GM13976 (cell line): ENCODE measurements at places on chromosomes 7 and 10.

GRCh38 chr7:106313456-106313901 is 28.7 kb upstream of the NAMPT start:
- DNase-seq, result no peak

GRCh38 chr10:63324495-63324854 is 141.3 kb downstream of the JMJD1C start:
- no peak for DNase-seq

GRCh38 chr7:55448526-55448925 is 83.4 kb downstream of the LANCL2 start:
- no peak for DNase-seq

GRCh38 chr7:40777730-40778312 is 643.0 kb downstream of the SUGCT start:
- no peak for DNase-seq

DNA sequence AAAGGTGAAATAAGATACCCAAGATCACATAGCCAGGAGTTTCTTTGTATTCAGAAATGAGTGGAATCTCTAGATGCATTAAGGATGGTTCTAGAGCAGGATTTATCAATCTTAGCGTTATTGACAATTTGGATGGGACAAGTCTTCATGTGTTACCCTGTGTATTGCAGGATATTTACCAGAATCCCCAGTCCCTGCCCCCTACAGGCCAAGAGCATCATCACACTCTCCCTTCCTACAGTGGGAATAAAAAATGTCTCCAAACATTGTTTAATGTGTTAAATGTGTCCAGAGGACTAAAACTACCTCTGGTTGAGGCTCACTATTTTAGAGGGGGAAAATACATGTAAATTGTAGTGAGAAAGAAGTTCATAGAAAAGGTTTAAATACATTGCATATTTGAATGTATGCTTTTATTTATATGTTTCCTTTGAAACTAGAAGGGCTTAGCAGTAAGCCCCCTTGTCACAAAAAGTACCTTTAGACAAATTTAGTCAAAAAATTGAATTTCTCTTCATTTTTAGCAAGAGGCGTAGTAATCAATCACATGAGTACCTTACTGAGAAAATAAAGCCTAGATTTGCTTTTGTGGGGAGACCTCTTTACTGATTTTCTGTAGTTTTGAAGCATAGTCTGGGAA is 141.2 kb downstream of the MLLT10 start:
- peak; percentile 18 for DNase-seq

DNA sequence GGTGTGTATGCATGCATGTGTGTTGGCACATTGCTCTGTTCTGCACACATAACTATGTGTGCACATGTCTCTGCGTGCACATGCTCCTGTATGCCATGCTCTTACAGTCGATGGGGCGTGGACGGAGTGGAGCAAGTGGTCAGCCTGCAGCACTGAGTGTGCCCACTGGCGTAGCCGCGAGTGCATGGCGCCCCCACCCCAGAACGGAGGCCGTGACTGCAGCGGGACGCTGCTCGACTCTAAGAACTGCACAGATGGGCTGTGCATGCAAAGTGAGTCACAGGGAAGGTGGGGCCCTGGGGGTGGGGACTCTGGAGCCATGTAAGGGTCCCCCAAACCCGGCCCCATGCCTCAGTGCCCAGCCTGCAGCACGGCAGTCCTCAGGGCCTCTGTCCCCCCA is 30.6 kb upstream of the SLC29A3 start:
- no peak for DNase-seq

GRCh38 chr10:48536916-48537890 is 67.7 kb downstream of the ARHGAP22 start:
- DNase-seq, result no peak

DNA sequence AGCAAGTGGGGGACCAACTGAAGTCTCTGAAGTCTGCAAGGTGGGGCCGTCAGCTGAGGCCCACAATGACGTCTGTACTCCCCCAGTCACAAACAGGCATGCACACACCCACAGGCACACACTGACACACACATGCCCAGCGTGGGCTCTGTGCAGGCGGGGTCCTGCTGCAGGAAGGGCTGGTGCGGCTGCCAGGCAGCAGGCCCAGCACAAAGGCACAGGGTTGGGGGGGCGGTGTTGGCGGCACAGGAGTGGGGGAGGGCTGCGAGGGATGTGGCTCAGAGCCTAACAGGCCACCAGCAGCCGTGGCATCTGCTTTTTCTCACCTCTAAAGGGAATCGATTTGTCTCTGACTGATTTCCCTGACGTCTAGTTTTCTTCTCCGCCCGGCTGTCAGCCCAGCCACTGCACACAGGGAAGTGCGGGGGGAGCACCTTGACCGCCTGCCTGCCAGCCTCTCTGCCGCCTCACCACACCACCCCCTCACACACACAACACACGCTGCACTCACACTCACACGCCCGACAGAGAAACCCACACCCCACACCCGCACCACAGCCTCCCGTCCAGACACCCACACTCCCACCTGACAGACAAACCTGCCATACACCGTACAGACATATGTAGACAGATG is 43.5 kb upstream of the ZMIZ1 start:
- no peak for DNase-seq

- peak; percentile 87 for DNase-seq
These were observed 1.2 kb upstream of the SGMS1 start for GRCh38 chr10:50624866-50625501.

DNA sequence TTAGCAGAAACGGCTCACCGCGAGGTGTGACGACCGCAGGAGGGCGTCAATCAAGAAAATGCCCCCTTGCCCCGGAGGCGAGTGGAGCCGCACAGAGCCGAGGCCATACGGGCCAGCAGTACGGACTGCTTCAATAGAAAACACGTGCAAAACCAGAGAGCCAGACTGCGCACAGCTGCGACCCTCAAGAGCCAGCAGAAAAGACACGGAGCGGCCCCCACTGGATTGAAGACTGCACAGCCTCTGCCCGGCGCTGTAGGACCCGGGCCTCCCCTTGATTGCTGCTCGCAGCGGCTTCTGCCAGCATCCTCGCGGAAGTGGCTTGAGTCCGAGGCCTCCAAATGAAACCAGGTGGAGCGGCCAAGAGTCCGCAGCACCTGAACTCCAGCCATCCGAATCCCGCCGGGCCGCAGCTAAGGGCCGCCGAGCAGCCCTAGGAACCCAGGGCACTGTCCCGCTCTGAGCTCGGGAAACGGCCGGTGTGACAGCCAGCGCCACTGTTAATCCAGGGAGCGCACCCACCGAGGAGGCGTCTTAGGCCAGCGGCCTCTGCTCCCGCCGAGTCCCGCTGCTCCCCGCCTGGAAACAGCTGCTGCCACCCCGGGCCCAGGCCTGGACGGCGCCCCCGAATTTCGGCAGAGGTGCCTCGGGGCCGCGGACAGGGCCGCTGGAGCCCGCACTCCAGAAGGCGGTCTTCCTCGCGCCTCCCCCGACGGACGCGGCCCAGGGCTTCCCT is 660 bp upstream of the HHEX start:
- peak; percentile 55 for DNase-seq

DNA sequence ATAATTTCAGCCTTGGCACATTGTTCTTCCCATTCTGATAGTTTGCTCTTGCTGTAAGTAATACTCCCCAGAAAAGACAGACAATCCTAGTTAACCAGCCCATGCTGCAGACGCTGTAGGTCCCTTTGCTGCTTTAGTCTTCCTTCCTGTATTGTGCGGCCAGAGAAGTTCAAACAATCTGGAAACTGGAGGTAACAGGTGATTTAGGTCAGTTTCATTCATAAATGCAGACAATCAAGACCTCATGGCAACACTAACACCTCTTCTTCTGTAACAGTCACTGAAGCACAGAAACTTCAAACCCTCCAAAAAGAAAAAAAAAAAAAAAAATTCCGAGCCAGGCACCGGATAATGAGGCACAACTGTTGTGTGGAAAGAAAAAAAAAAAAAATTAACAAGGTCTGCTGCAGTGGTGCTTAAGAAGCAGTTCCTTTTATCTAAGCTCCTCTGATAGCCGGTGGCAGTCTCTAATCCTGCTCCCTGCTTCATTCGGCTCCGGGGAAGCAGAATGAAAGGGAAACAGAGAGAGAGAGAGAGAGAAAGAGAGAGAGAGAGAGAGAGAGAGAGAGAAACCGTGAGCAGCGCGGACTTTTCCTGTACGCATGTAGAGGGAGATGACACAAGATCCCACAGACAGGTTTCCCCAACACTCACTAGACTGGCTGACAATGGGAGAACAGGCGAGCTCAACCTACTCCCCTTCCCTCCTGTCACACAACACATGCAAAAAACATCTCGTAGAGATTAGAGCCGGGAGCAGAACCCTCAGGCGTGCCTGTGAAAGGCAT is at the start of gene SEMA3A:
TSS of gene SEMA3A (minus strand) at position 306 of the 788 bp plus-strand sequence. CDS start at position 103, 203 bp downstream.
- no peak for DNase-seq

DNA sequence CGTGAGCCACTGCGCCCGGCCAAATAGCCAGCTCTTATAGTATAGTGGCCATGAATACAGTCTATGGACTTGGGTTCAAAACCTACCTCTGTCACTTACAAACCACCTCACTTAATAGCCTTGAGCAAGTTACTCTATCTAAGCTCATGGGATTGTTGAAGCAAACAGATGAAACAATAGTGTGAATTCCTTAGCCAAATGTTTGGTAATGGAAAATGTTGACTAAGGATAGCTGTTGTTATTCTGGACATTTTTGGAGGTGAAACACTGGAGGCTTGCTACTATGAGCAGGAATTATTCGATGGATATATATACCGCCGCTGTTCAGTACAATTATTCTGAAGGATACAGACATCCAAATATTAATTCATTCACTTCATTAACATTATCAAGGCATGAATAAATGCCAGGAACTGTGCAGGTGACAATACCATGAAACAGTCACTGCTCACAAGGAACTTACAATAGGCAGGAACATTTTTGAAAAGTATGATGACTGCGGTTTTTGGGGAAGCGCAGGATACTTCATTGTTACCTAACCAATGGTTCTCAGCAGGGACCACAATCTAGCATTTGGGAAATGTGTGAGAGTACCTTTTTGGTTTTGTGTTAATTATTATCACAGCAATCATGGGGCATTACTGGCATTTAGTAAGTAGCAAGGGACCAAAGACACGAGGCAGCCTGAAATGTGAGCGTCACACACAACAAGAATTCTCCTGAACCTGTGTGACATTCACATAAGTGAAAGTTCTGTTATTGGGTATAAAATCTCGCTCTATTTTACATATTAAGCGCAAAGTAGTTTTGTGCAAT is 55.7 kb downstream of the CUBN start:
- no peak for DNase-seq

DNA sequence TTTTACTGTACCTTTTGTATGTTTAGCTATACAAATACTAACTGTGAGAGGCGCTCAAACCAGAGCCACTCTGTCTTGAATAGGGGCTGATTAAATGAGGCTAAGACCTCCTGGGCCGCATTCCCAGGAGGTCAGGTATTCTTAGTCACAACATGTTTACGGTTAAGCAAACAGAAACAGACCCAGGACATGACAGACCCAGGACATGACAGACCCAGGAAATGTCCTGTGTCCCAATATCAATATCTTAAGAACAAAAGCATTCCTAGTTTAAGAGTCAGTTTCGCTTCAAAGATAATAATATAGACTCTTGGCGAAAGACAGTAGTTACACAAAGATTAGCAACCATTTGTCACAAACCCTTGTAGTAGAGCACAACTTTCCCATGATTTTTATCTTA is 304.5 kb downstream of the CCSER2 start:
- no peak for DNase-seq
